ENCODE measurements at places on chromosomes 3 and 15. TPM values are rescaled to one million over a fixed set of nuclear protein-coding genes. Genes with fewer than 3 reads are reported as not detected.

Gene SERINC4
- total RNA-seq = not detected

Gene PLA2G4E
- total RNA-seq = not detected

Gene ABI3BP
- total RNA-seq = 53.3 TPM

Gene IL5RA
- total RNA-seq = not detected

Gene MCCC1
- total RNA-seq = 17.8 TPM

Gene SERPINI2
- total RNA-seq = not detected

Gene NIT2
- total RNA-seq = 11.3 TPM

Gene ZKSCAN7
- 8.6 TPM for total RNA-seq

Gene GJD2
- total RNA-seq = not detected

Gene KBTBD8
- total RNA-seq = 2.9 TPM

Gene CCDC13
- 0.14 TPM for total RNA-seq

Data from smooth muscle cell of the umbilical artery (primary cell).